ENCODE measurements at places on chromosomes 5 and 9.

- DNase-seq, result no peak
Observed at GRCh38 chr5:13591621-13592020, 352.9 kb downstream of the DNAH5 start.

DNA sequence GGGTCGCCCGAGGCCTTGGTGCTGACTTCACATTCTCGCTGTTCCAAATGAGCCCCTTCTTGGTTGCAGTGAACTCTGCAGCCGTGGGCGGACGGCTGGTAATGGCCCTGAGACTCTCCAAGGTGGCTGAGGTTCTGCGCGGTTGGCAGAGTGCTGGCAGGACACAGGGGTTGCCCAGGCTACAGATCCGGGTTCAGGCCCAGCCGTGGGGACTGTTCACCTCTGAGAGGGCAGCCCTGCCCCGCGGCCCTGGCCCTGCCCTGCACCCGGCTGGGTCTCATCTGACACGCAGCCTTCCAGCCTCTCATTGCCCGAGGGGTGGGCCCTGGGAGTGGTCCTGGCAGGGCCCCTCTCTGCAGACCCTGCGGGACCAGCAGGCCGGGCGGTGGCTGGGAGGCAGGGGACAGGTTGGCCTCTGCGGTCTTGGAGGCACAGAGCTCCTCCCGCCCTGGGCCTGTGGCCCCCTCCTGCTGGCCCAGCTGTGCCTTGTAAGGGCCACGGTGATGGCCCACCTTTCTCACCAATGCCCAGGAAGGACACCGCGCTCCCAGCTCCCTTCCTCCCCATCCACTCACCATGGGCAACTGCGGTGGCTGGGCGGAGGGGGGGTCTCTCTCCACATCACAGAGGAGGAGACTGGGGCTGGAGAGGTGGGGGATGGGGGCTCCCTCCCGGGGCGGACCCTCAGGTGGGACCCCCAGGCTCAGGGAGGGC lies 51.6 kb downstream of the AHRR start:
- no peak for DNase-seq

DNA sequence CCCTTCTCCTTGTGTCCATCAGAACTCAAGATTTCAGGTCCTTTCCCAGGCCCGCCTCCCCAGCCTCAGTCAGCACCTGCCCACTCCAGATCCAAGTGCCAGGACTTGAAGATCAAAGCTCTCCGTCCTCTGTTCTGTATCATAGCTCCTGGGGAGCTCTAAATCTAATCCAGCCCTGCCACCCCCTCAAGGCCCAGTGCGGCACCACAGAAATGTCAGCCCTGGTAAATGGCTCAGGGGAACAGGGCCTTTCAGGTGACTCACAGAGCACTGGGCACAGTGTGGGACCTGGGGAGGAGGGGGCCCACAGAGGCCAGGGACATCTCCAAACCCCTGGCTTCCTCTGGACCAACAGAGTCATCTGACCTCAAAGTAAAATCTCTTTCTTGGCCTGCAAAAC lies 6.0 kb downstream of the CSF2 start:
- no peak for DNase-seq

- no peak for DNase-seq
Observed at GRCh38 chr9:130287736-130288135, 22.2 kb downstream of the HMCN2 start.

DNA sequence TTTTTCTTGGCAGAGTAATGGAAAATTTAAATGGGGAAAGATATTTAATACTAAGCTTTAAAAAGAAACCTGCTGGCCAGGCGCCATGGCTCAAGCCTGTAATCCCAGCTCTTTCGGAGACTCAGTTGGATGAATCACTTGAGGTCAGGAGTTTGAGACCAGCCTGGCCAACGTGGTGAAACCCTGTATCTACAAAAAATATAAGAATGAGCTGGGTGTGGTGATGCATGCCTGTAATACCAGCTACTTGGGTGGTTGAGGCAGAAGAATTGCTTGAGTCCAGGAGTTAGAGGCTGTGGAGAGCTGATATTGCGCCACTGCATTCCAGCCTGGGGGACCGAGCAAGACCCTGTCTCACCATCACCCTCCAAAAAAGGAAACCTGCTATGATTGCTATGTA lies 32.8 kb downstream of the TUT7 start:
- no peak for DNase-seq

GRCh38 chr5:171888051-171888481 lies 102.4 kb downstream of the SMIM23 start:
- no peak for DNase-seq

GRCh38 chr9:79233542-79233941 lies 338.2 kb upstream of the TLE4 start:
- no peak for DNase-seq

DNA sequence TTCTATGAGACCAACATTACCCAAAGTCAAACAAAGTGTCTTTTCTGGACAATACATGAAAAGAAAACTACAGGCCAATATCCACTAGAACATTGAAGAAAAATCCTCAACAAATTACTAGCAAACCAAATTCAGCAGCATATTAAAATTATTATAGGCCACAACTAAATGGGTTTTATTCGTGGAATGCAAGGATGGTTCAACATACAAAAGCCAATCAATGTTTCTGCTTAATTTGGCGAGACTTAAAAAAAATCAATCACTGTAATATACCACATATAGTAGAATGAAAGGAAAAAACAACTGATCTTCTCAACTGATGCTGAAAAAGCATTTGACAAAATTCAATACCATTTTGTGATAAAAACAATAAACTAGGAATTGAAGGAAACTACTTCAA lies 51.8 kb upstream of the FNIP1 start:
- no peak for DNase-seq

GRCh38 chr9:2727966-2728613 lies 10.8 kb downstream of the KCNV2 start:
- DNase-seq, result no peak

GRCh38 chr9:37811906-37812476 lies 11.4 kb downstream of the DCAF10 start:
- no peak for DNase-seq

DNA sequence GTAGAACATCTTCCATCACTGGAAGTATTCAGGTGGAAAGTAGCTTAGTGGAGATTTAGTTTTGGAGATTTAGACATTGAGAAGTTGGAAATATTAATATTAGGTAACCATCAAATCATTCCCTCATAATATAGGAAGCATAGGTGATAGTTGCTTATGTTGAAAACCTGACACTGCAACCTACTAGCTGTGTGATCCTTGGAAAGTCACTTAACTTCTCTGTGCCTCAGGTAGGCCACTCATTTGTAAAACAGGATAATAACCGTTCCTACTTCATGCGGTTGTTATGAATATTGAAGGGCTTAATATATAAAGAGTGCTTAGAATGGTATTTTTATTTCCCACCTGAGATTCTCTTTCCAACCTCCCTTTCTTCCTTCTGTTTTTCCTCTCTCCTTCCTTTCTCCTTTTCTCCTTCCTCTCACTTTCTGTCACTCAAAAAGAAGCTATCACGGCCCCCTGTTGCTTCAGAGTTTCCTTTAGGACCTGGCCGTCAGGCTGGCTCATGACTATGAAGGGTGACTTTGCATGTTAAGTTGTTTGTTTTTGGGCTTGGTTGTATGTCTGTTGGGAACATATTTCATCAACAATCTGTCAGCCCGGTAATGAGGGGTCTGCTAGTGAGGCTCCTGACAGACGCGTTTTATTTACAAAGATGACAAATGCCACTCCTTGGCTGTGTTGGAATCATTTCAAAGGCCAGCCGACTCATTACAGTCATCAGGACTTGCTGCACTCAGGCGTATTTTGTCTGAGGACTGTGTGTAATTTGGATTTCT lies 31.0 kb downstream of the DOCK2 start:
- DNase-seq, result no peak

- no peak for DNase-seq
Observed at GRCh38 chr9:133484671-133485437, 6.0 kb upstream of the SLC2A6 start.

DNA sequence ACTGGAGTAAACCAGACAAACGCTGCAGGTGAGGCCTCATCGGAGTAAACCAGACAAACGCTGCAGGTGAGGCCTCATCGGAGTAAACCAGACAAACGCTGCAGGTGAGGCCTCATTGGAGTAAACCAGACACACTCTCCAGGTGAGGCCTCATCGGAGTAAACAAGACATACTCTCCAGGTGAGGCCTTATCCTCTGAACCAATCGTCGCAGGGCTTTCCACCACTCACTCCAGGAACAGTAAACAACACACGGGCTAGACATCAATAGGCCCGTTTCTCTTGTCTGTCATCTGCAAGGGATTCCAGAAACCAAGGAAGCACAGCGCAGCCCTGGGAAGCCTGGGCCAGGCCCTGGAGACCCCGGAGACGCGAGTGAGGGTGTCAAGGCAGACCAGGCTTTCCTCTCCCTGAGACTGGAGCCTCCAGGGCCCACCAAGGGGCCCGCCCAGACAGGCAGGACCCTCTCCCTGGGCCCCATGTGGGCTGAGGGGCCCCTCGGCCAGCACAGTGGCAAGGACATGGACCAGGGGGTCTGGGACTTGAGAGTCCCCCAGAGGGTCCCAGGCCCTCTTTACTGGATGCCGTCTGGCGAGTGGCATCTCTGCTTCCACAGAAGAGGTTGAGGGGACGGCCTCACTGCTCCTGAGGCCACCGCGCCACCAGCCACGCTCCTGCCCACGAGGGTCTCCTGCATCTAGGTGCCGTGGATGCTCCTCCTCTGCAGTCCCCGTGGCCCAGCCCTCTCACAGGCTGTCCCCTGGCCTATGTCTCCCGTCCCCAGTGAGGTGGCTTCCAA lies 26.4 kb upstream of the NSMF start:
- DNase-seq, result no peak

DNA sequence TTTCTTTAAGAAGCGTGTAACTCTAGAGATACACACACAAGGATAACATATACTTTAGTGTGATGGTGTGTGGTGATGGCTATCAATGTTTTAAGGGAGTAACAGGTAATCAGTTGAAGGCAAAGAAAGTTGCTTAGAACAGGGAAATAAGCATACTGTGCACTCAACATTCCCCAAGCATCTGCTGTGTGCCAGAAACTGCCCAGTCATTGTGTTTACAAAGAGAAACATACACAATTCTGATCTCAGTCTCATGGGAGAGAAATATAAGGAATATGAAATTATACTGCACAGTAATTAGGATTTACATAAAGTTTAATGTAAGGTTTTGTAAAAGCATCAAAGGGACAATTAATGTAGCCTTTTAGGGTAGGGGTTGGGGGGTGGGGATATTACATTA lies 224.1 kb upstream of the TYRP1 start:
- DNase-seq, result no peak

DNA sequence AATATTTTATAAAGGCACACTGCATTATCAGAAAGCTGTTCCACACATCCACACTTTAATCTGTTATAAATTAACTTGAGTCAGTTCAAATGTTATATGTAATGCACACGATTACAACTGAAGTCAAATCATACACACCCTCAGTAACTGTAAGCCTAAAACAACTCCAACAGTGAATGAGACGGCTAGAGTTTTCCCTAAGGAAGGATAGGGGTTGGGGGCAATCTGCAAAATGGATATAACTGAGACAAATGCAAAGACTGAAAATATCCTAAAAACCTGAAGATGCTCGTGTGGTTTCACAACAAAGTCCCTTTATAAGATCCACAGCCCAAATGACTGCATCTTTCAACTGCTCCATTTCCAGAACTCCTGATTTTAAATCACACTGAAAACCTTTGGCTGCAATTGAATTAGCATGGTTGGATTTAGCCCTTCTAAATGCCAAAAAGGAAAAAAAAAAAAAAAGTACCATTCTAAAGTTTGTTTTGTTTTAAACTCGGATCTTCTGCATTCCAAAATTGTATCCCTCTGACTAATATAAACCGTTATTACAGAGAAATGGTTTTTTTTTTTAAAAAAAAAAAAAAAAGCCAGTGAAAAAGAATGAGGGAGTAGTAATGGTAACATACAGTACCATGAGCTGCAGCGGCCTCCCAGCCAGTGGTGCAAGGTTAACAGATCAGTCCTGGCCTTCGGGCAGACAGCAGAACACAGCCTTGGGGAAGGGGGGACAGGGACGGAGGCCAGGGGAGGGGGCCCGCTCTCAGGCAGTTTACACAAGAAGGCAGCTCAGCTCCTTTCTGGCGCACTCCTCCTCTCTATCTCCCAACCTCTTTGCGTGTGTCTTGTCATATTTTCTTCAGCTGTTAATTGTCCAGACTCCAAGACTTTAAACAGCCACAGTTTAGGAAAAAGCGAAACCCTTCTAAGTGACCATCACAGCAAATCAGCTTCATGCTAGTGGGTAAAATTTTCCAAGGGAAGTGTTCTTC lies 166.1 kb downstream of the BNC2 start:
- DNase-seq, result no peak

- no peak for DNase-seq
Observed at GRCh38 chr9:99601571-99602111, 220.0 kb upstream of the NR4A3 start.

GRCh38 chr9:100134731-100135130 lies 35.7 kb downstream of the INVS start:
- DNase-seq, result no peak

DNA sequence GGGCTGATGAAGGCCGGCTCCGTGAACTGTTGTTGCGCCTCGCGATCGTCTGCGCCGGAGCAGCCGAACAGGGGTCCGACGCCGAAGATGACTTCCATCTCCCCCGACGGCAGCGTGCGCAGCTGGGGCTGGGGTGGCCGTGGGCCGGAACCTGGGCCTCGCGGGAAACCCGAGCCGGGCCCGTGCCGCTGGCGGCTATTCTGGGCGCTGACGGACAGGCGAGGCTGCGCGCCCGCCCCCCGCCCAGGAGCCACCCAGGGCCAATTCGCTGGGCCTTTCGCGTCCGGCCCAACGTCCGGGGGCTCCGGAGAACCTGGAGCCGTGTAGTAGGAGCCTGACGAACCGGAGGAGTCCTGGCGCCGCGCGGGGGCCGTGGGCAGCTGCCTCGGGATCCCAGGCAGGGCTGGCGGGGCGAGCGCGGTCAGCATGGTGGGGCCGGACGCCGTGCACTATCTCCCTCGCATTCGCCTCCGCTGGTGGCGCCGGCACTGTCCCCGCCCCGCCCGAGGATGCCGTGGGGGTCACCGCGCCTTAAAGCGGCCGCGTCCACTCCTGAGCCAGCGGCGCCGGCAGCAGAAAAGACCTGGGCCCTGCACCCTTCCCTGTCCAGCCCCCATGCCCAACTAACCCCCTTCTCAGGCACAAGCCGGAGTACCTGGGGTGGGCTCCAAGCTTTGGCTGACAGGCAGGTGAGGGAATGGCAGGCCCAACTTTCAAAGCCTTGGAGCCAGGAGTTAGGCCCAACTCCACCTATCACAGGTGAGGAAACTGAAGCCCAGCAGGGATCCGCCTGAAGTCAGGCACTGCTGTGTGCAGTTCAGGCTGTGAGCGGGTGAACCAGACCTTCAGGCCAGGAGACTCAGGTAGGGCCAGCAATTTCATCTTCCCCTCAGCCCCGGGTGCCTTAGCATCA lies at the start of gene PROB1:
Gene PROB1 (minus strand): TSS at position 451 of the 913 bp plus-strand sequence. CDS start 23 bp downstream, at position 428.
- no peak for DNase-seq

DNA sequence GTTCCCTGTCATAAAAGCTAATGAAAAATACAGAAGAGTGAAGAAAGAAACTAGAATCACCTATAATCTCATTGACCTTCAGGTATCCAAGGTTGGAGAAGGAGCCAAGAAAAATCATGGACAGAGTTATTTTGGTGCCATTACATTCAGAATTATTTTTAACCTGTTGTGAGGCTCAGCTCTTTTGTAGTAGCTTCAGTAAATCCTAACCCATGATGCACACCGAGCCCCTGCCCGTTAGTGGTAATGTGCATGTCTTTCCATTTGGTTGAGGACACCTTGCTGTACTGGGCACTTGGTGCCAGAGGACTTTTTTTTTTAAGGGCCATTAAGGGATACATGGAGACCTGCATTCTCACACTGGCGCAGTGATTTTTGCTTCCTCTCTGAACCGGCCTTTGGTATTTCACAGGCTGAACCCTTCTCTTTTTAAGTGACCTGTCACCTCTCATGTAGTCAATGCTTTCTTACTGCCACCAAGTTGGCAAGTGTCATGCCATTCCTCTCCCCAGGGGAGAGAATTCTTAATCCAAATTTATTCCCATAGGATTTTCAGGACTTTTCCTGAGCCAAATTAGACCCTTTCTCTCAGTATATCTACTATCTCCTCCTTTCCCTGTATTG lies 125.6 kb downstream of the SMARCA2 start:
- DNase-seq, result no peak
